ENCODE measurements at places on chromosomes 16 and 17. TPM values are rescaled to one million over a fixed set of nuclear protein-coding genes. Genes with fewer than 3 reads are reported as not detected.

Gene ACSM2A
- total RNA-seq, result not detected

Gene HBA1
- not detected for total RNA-seq

Gene HOXB4
- total RNA-seq, result not detected

Gene FAM171A2
- total RNA-seq, result 3.4 TPM

Gene SLC35G6
- not detected for total RNA-seq

Gene KRT33B
- 0.47 TPM for total RNA-seq

Gene SMPD3
- not detected for total RNA-seq

Gene PRDM7
- total RNA-seq, result not detected

Gene KCNH4
- not detected for total RNA-seq

Gene TBC1D3K
- not detected for total RNA-seq

Gene ST3GAL2
- total RNA-seq, result 10.9 TPM

Gene KRTAP9-2
- total RNA-seq, result not detected

Gene CNGB1
- 2.7 TPM for total RNA-seq

Gene WFIKKN1
- not detected for total RNA-seq

All from hair follicular keratinocyte (primary cell).